ENCODE measurements at places on chromosomes 2 and 18.

- no peak for DNase-seq
Observed at GRCh38 chr2:193818801-193819499, 1624.2 kb upstream of the TMEFF2 start.

DNA sequence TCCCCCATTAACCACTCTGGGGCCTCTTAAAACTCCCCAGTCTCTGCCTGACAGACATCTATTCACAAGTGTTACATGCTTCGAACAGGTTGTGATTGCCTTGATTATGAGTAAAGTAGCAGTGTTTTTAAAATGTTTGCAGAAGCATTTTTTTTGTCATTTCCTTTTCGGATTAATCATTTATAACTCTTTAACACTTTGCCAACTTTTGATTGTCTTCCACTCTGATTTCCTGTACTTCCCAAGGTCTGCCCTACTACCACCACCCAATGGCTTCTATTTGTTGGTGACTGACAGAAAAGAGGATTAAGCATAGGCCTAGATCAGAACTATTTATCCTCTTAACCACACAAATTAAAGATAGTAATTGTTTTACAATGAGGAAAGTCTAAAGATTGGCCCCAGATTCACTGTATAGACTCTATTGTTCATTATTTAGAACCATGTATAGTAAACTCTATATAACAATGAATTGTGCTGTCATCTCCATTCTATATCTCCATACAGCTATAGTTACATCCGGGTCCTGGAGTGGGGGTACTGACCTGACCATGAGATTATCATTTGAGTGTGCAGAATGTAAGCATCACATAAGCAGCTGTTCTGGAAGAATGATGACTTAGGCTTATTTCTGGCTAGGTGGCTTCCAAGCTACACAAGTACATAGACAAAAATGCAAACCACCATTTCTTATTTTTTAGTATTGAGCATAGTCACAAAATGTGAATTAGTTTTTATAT, 110.3 kb upstream of the RBMS1 start:
- no peak for DNase-seq

- DNase-seq: no peak
Observed at GRCh38 chr2:241275504-241275903, 40.0 kb downstream of the HDLBP start.

- DNase-seq: no peak
Observed at GRCh38 chr18:75246721-75247610, 36.4 kb downstream of the TSHZ1 start.

DNA sequence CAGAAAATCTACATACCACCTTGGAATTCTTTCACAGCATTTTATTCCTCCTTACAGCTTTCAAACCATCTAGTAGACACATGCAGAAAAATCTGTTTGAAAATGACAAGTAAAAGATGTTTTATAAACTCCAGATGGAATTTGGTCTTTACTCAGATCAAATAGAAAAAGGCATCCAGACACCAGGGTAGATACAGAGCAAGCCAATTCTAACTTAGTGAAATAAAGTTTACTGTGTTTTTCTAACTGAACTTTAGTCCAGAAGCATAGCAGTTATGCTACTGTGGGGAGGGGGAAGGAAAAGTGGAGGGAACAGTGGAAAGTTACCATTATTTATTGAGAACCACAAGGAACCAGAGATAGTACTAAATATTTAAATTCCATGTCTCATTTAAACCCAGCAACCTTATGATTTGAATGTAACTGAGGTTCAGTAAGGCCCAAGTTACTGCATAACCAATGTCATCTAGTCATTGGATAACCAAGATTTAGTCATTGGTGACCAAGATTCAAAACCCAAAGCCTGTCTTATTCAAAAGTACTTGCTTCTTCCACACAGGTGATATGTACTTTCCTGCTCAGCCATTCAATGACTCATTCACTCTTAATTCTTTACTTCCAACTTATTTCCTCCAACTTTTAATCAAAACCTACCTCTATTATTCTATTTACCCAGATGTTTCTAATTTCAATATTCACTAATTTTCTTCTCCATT, 57.7 kb downstream of the RAD51AP2 start:
- DNase-seq: no peak

- DNase-seq: peak; percentile 39
Observed at GRCh38 chr2:28810384-28811285, at the start of gene SPDYA. SPDYA (plus strand) TSS chr2:28810834; CDS start chr2:28816015, 5,181 bp downstream.

GRCh38 chr18:60577457-60577856, 204.9 kb upstream of the MC4R start:
- no peak for DNase-seq

GRCh38 chr18:72100465-72101004, 443.6 kb downstream of the CBLN2 start:
- DNase-seq: no peak

DNA sequence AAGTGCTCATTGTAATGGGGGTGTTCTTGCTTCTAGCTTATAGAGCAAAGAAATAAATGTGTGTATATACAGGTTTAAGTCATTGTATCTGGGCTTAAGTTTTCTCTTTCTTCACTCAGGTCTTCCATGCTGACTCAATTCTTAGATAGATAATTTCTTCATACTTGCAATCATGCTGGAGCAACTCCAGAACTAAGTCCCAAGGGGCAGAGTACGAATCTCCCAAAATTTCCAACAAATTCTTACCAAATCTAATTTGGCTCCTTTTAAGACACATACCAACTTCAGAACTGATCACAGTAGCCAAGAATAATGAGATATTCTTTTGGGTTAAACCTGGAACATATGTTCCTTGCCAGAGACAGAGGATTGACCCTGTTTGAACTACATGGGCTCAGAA, 4.3 kb upstream of the SPAG16 start:
- DNase-seq: no peak
